Stimulated activated CD8-positive, alpha-beta memory T cell treated with anti-CD3 and anti-CD28 coated beads, Interleukin-15, amount 100 ng/mL, for 24 hours (primary cell): ENCODE measurements at places on chromosomes 16 and 17.

- no peak for DNase-seq
These were observed 8.4 kb downstream of the RSPRY1 start for GRCh38 chr16:57194512-57194911.

DNA sequence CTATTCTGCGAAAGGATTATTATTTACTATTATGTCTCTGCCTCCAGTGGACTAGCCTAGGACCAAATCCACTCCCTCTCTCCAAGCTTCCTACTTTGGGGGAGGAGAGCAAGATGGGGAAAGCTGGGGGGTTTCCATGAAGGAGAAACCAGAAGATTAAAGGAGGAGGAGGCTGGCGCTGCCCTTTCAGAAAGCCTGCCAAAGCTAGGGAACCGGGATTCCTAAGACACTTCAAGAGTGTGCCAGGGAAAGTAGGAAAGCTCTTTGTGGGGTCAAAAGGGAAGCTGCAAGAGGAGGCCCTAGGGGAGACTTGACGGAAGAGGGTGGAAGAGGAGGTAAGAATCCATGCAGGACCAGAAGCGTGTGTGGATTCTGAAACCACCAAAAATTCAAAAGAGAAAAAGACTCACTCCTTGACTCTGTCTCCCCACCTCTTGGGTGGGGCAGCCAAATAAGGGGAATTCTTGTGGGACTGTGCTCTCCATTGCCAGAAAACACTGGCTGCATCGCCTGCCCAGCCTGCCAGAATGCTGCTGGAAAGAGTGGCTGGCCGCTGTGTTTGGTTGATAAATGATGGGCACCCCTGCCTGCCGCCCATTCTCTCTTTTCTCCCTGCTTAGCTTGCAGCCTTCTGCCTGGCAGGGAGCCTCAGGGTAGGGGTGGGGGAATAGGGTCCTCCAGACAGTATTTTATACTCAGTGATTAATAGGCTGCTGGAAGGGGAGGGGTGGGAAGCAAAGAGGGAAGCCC lies 11.8 kb upstream of the KAT7 start:
- no peak for DNase-seq

DNA sequence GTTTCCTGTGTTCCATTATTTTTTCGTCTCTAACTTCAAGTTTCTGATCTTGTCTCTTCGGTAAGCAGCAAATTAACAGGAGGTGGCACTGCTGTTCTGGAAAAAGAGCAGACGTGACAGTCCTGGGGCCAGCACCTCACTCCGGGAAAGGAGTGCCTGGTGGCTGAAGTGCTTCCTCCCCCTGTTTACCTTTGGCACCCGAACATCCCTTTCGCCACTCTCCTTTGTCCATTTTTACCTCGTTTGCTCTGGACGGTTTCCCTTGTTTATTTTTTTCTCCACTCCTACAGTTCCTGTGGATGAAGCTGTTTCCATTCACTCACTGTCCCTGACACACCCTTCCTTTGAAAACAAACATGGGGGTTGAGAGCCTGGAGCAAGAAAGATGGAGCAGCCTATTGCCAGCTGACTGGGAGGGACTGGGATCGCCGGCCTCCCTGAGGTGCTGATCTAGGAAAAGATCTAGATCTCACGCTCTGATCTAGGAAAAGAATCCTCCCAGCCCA lies 12.6 kb downstream of the SAP30BP start:
- DNase-seq: no peak

GRCh38 chr17:15388356-15389041 lies 47.1 kb upstream of the TEKT3 start:
- no peak for DNase-seq

DNA sequence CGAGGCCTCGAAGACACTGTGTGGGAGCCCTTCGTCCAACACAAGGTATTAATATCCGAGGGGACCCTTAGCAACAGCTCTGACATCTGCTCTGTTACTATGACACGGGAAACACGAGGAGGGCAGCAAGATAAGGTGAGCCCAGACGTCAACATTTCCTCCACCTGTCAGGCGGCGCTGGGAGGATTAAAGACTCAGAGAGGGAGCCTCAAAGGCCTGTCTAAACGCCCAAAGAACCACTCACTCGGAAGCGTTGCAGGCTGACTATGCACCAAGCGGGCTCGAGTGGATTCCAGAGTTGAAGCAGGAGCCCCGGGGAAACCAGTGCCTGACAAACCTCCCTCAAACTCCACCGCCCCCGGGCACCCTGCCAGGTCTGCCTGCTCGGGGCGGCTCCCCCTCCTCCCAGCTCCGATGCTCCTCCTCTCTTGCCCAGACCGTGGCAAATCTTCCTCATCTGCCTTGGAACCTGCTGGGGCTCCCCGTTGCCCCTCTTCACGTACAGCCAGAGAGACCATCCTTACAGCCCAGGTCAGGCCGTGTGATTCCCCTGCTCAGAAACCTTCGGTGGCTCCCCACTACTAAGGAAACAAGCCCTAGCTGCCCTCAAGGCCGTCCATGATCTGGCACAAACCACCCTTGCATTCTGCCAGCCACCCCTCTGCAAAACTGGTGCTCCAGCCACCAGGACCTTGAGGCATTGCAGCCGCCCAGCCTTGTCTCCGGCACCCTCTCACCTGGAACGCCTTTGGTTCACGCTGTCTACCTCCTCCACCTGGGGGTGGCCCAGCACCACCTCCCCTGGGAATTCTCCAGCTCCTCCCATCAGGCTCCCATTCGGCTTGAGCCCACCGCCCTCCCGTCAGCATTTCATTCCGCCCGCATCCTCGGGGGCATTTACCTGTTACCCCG lies 16.2 kb downstream of the RPH3AL start:
- no peak for DNase-seq

DNA sequence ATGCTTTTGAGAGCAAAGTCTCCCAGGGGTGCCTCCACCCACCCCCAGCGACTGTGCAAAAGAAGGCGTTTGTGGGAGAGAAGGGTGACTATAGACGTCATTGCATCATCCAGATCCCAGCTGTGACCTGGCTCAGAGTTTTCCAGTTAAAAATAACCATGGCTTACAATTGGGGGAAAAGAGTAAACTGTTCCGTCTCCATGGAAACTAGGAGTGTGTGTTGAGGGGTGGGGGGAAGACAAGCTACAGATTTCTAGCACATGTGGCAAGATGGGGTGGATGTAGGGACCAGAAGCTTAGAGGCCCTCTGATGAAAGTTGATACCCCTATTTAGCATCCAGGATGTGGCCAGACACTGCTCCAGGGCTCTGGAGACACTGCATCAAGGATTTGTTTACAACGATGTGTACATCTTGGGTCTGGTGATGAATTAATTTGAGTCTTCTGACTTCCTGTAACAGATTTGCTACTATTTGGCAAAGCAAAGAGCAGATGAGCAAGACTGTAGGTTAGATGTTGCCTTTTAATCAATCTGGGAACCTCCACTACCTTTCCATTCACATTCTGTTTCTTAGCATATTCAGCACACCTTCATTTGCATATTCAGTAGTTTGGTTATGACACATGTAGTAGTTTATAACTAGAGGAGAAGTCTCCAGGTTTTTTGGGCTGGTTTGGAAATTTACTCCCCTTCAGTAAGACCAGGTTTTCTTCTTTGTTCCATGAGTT lies 6.2 kb upstream of the DUSP14 start:
- no peak for DNase-seq

- DNase-seq: no peak
These were observed 10.5 kb upstream of the PRR35 start for GRCh38 chr16:549544-550263.

DNA sequence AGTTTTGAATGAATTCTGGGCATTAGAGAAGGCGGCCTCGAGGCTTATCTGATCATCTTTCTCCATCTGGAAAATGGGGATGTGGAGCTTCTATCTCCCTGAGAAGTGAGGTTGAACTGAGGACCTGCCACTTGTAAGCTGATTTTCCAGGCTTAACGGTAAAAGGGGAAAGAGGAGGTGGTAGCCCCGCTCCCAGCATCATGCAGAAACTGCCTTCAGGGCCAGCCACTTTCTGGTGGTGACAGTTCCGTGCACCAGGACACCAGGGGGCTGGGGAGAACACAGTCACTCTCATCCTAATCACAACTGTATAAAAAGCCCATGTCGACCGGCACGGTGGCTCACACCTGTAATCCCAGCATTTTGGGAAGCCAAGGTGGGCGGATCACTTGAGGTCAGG lies 20.9 kb upstream of the CPSF4L start:
- DNase-seq: no peak
